ENCODE measurements at places on chromosomes 1 and 21. TPM values are rescaled to one million over a fixed set of nuclear protein-coding genes. Genes with fewer than 3 reads are reported as not detected.

Gene KCNJ9
- total RNA-seq = not detected

Gene RGS13
- total RNA-seq = 0.59 TPM

Gene LCE1C
- not detected for total RNA-seq

Gene OR2AK2
- total RNA-seq = 0.39 TPM

Gene FASLG
- not detected for total RNA-seq
